ENCODE measurements at places on chromosomes 6 and 20.

DNA sequence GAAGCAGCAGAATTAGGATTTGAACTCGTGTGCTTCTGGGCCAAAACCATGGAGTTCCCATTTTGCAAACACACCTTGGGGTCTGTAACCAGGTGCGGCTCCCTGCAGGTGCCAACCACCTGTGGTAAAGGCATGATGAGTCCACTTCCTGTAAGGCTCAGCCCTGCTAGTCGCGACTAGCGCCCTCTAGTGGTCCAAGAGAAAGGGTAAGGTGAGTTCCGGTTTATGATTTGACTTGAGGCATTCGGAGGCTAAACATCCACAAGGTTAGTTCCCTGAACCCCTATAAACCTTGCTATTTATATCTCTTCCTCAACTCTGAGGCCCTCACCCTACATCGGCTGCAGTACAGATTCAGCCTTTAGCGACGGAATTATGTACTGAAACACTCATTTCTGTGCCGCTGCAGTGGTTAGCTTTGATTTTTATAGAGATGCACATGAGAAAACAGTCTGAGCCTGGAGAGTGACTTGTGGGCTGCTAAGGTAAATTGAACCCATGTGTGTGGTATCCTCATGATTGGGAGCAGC is 173.4 kb downstream of the PLCB1 start:
- peak; percentile 14 for DNase-seq

DNA sequence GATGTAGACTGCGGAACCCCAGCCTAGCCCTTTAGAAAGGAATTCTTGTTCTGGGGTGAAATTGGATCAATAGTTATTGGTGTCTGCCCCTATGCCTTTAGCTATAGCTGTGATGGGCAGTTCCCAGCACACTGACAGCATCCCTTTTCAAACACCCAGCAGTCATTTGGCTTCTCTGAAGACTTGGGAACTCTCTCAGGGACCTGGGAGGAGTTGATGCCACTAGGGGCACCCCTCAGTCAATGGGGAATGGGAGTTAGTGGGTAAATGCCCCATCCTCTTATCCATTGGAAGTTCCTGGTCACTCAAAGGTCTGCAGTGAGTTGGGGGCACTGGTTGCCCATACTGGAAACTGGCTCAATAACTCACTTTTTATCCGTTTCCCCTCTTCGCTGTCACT is 31.6 kb upstream of the CSNK2A1 start:
- DNase-seq = no peak

DNA sequence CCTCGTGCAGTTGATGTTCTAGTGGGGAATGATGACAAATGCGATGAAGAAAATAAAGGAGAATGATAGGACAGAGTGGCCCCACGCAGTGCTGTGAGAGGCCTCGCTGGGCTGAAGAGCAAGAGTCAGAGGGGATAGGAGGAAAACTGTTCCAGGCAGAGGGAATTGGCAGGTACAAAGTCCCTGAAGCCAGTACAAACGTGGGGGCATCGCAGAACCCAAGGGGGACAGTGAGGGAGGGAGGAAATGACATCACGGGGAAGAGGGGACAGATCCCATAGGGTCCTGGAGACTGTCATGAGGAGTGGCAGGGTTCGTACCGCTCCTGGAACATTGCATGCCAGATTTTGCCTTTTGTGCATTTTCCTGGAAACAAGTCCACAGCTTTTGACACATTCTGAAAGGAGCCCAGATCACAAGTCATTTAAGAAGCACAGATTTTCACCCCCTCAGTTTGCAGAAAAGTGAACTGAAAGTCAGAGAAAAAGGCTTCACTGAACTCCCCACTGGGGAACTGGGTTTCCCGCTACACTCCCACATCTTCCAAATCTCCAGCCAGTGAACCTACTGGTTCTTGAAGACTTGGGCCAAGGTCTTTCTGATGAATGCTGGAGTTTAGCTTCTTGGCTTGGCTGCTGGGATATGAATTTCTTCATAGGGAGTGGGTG is 77.0 kb downstream of the SULF2 start:
- DNase-seq = no peak

DNA sequence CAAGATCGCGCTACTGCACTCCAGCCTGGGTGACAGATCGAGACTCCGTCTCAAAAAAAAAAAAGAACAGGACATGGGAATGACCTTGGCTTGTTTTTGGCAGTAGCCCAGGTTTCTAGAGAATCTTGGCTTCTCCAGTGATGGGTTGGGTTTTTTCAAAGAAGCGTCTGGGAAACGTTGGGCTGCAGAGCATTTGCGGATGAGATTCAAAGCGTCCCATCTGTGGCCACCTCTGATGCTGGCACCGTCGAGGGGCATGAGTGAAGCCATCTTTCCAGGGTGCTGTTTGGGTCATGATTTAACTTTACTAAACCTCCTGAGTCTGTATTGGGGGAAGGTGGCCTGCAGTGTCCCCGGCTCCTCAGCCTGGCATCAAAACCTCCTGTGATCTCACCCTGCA is 43.2 kb upstream of the SRF start:
- DNase-seq = peak; percentile 52

GRCh38 chr20:24366336-24367004 is 103.0 kb upstream of the SYNDIG1 start:
- DNase-seq = no peak

DNA sequence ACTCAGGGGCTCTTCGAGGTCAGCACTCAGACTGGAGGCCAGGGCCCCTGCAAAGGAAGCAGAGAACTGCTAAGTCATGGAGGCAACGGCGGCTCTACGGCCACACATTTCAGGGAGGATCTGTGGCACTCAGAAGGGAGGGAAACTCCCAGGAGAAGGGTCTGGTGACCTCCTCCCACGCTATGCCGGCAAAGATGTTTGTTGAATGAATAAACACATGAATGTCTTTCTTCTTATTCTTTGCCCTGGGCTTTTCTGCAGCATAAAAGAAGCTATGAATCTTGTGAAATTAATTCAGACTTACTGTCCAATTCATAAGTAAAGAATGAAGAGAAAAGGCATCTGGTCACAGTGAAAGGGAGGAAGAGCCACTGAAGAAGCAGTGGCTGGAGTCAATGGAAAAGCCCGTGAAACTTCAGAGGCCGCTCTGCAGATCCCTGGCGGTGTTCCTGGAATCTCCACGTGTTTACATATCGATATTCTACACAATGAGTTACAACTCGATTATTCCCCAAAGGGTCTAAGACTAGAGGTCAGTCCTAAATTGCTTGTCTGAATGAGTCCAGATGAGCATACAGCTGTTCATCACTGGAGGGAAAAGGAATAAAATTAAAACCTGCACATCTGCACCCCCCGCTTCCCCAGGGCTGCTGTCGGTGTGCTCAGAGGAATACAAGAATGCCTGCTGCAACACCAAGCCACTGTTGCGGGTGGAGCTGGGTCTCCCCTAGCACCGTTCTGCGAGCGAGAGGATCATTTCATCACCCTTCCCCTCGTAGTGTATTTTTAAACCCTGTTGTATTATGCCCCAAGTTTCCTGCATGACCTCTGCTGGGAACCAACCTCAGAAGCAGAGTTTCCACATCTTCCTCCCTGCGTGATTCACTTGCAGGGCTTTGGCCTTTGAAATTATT is 25.6 kb downstream of the INSM1 start:
- no peak for DNase-seq

GRCh38 chr6:21438237-21438985 is 155.1 kb upstream of the SOX4 start:
- no peak for DNase-seq

GRCh38 chr6:11322252-11322885 is 89.9 kb upstream of the NEDD9 start:
- DNase-seq = no peak

DNA sequence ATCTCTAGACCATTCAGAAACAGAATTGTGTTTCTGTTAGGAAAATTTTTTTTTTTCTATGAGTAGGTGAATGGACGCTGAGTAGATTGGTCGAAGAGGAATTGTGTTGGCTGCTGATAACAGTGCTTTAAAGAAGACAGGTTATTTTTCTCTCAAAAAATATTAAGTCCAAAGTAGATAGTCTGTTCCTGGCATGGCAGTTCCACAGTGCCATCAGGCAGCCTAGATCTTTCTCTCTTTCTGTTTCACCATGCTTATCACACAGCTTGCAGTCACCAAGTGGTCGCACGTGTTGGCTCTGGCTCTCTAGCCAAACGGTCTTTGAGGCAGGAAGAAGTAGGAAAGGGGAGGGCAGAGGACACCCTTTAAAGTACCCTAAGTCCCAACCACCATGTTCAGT is 22.4 kb upstream of the SERINC3 start:
- DNase-seq = no peak

- DNase-seq = peak; percentile 56
Measured at GRCh38 chr6:53679446-53679933, 13.9 kb upstream of the KLHL31 start.

Measured in AG08395 (cell line).